ENCODE measurements at places on chromosomes 5 and 9.

DNA sequence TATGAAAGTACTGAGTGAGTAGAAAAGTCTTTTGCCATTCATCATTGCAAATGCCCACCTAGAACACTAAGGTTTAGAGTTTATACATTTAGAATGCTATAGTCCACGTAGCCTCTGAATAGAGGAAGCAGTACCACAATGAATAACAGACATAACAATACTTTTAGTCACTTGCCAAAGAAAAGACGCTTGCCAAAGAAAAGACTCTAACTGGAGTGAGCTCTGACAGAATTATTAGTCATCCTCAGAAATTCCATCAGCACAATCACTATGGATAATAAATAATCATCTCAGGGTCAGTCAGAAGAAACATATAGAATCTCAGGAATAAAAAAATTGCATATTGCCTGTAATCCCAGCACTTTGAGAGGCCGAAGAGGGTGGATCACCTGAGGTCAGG is 168.5 kb upstream of the TARS1 start:
- peak; percentile 94 for DNase-seq

GRCh38 chr5:25489834-25490538 is 845.2 kb upstream of the CDH10 start:
- no peak for DNase-seq

DNA sequence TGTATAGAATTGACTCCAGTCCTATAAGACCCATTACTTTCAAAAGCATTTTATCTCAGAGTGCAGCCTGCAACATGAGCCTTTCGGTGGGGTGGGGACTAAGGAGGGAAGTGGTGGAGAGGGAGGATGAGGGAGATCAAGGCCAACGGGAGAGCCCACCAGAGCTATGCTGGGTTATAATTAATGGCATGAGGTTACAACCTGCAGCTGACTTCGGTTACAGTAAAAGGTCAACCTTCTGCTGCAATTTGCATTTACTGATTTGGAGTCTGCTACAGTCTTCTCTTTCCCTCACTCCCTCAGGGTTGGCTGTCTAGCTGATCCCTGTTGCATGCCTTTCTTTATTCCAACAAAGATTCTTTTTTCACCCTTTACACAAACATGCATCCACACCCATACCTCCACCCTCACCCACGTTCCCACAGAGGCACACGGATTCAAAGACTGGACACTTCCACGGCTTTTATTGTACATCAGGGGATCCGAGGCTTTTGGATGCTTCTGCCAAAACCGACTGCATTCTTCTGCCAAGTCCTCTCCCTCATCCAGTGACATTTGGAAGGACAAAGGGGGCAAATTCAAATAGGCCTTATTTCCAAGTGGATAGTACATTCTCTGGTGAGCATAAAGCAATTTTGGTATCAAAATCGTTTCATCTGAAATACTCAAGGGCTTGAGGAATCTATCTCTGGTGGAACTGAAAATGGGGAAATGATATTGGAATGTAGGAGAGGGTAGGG is 381.2 kb downstream of the NFIB start:
- DNase-seq: no peak

DNA sequence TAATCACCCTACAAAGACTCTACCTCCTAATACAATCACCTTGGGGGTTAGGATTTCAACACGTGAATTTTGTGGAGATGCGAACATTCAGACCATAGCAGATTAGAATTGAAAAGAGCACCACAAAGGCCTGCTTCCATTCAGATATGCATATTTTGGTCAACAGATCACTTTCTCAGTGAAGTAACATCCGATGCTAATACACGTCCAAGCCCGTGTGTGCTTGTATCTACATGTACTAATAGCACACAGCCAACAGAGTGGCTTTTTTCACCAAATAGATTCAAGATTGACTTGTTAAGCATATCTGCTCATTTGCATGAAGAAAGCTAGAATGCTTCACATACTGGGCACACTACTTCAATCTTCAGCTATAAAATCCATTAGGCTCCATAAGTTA is 35.6 kb upstream of the SSBP2 start:
- no peak for DNase-seq

- no peak for DNase-seq
These were observed 108.3 kb upstream of the PCA3 start for GRCh38 chr9:76655971-76656370.

DNA sequence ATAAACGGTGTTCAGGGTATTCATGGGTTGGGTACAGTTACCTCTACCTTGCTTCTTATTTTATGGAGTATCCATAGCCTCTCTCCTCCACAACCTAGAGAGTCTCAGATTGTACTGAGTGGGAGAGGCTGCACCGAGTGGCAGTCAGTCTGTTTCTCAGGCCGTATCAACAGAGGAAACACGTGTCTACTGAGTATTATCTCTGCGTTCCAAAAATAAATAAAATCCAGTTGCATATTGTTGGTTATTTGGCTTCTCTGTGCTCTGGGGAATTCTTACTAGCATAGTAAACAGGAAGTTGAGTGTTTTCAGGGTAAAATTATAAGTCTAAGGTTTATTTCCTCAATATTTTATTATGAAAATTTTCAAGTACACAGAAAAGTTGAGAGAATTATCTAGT is 231.0 kb downstream of the ARHGEF28 start:
- no peak for DNase-seq

DNA sequence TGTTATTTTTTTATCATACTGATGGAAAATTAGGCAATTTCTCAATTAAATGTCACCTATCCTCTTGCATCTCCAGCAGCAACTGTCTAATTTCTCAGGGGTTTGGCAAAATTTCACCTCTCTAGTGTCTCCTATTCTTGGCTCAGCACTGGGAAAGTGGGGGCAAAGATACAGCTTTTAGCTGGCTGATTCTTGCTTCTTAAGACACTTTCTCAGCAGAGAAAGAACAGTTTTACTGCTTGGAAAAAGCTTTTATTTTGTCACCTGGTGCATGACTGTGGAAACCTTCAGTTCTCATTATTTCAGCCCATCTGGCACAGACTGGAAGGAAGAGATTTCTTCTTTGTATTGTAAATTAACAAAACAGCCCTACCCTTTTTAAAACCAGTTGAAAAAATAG is 283.6 kb upstream of the SGCD start:
- no peak for DNase-seq

GRCh38 chr5:131749138-131749537 is 47.7 kb downstream of the FNIP1 start:
- DNase-seq: peak; percentile 80

GRCh38 chr5:72290356-72291133 is 29.5 kb downstream of the MRPS27 start:
- DNase-seq: no peak

DNA sequence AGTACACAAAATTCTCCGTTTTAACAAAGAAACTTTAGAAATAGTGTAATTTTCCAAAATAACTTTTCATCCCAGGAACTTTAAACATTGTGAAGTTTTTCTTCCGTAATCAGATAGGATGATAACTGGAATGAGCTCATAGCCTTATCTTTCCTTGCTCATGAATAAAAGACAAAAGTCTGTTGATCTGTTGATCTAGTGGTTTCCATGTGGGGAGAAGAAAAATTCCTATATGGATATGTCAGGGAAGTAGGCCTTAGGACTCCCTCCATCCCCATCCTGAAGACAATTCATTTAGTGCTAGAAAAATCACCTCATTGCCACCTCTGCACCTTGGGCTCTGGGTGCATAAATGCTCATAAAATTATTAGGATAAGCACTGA is 266.6 kb downstream of the SMARCA2 start:
- DNase-seq: no peak

DNA sequence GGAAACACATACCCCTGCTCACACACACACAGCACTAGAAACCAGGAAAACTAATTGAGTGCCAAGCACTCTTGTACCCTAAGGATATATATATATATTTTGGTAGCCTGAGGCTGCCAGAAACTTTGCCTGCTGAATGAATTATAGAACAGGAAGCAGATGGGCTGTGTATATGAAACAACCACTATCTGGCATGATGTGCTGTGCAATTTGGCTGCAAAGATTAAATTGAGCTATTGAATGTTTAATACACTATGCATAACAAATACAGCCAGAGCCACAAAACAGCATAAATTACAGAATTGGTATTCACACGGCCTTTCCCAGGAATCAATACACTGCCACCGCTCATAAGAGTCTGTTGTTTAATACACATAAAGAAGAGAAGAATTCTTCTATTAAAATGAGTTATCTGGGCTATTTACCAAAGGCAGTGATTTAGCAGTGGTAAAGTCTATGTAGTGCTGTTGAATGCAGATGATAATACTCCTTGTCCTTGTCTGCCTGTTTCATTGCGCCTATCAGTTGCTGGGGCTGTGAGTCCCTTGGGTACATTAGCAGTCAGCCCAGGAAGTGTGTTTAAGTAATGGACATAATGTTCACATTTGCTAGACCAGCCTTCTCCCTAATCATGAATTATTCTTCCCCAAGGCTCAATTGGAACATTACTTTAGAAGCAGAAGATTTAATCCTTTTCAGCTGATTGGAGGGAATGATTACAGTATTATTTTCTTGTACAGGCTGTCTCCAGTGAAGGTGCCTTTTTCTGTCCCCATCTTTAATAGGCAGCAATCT is 294.3 kb downstream of the TLE1 start:
- peak; percentile 57 for DNase-seq

- DNase-seq: peak; percentile 76
These were observed 189.9 kb upstream of the VCAN start for GRCh38 chr5:83281658-83282057.

- peak; percentile 82 for DNase-seq
These were observed 45.7 kb upstream of the IPPK start for GRCh38 chr9:92715488-92716231.

DNA sequence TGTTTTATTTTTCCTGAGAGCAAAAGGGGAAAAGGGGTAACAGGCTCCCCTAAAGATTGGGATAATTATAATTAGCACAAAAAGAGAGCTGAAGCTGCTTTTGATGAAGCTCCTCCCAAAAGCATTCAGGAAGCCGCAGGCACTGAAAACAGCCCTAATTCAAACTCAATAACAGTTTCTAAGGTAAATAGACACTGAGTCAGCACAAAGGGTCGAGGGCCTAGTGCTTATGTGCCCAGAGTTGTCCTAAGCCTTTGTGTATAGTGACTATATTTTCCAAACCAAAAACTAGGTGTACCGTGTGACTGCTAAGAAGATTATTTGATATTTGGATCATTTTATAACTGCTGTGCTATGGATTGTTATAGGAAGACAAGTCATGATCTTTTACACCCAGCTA is 67.7 kb downstream of the HMHB1 start:
- no peak for DNase-seq

Measured in fibroblast of mammary gland (primary cell).